ENCODE measurements at places on chromosomes 12 and 14.

DNA sequence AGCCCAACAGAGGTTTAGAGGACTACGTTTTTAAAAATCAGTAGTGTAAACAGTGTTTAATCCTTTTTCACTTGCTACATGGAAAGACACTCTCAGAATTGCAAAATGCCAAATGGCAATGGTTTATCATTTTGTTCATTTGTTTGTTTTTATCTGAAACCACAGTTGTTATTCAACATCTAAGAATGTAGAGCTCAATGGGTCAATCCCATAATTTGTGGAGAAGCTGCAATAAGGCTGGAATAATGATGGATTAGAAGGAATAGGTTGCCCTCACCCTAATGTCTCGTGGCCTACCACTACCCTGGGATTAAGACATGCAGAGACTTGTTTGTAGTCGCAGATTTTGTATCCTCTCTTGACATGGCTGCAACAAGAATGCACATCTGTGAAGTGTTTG, 115.7 kb downstream of the LLPH start:
- DNase-seq = no peak

DNA sequence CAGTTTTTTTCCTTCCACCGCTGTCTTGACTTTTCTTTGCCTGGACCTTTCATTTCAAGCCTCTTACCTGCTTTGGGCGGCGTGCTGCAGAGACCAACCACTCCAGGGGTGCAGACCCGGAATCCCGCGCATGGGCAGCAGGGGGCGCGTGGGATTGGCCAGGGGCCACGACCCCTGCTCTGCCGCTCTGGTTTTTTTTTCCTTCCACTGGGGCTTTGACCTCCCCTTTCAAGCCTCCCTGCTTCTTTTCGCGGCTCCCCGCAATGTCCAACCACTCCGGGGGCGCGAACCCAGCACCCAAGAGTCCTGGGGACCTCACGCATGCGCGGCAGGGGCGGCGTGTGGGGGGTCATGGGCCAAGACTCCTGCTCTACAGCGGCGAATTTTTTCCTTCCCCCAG, 325.1 kb downstream of the ALG10 start:
- no peak for DNase-seq

DNA sequence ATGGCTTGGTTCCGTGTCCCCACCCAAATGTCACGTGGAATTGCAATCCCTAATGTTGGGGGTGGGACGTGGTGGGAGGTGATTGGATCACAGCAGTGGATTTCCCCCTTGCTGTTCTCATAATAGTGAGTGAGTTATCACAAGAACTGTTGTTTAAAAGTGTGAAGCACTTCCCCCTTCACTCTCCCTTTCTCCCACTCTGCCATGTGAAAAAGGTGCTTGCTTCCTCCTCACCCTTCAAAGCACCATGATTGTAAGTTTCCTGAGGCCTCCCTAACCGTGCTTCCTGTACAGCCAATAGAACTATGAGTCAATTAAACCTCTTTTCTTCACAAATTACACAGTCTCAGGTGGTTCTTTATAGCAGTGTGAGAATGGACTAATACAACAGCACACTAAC, 5.3 kb upstream of the CEP128 start:
- DNase-seq = no peak

DNA sequence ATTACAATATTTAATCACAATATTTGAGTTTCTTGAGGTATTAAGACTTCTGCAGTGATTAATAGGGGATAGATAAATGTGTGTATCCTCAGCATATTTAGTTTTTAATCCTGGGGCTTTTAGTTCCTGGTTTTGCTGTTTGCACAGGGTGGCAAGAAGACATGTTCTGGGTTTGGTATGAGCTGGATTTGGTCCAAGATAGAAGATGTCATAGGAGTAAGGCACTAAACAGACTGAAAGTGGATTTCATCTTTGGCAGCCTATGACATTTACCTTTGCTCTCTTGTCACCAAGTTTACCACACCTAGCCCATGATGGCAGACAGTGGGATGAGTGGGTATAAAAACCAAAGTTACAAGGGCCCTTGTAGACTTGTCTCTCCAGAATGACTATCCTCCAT, 168.2 kb downstream of the LRRK2 start:
- DNase-seq = no peak

DNA sequence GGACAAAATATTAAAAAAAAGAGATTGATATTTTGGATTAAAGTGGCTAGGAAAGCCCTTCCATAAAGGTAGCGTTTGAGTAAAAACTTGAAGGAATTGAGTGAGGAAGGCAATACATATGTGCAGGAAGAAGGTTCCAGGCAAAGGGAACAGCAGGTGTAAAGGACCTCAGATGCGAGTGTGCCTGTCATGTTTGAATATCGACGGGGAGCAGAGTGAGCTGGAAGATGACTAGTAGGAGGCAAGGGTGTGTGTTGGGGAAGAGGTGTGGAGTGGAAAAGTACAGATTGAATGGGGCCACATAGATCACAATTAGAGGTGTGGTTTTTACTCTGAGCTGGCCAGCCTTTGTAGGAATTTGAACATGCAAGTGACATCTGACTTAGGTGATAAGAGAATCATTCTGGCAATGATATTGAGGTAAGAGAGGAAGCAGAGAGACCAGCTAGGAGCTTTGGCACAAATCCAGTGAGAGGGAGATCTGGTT, 15.0 kb upstream of the FBXO33 start:
- no peak for DNase-seq

GRCh38 chr12:66111605-66112004, 18.9 kb downstream of the LLPH start:
- DNase-seq = no peak

GRCh38 chr14:38339696-38340095, 83.8 kb upstream of the CLEC14A start:
- no peak for DNase-seq

- DNase-seq = peak; percentile 40
Measured at GRCh38 chr12:116703214-116703795, 34.6 kb downstream of the SPRING1 start.

- no peak for DNase-seq
Measured at GRCh38 chr12:29763301-29763683, 20.4 kb downstream of the TMTC1 start.

GRCh38 chr14:90393966-90394365, 2.9 kb upstream of the CALM1 start:
- no peak for DNase-seq
